ENCODE measurements at places on chromosomes 5 and 9. TPM values are rescaled to one million over a fixed set of nuclear protein-coding genes. Genes with fewer than 3 reads are reported as not detected.

Gene TAF7
- total RNA-seq: 95.1 TPM

Gene MAMDC2
- total RNA-seq: 135 TPM

Gene CTXN3
- total RNA-seq: not detected

Gene ADAMTS13
- total RNA-seq: 7.3 TPM

Gene PRDM9
- total RNA-seq: not detected

Gene TXNDC8
- not detected for total RNA-seq

Gene TMOD1
- total RNA-seq: 0.48 TPM

Gene CDK9
- total RNA-seq: 71.7 TPM

Gene MARVELD2
- 10.6 TPM for total RNA-seq

Gene ADGRD2
- not detected for total RNA-seq

Gene FCN2
- total RNA-seq: not detected

Gene CCDC107
- 18.8 TPM for total RNA-seq

Gene OLFM1
- total RNA-seq: 5.5 TPM

Gene C5
- 1.1 TPM for total RNA-seq

Gene TSTD2
- total RNA-seq: 18.4 TPM

Gene ARSI
- total RNA-seq: 23.0 TPM

Gene RLN1
- total RNA-seq: 0.53 TPM

Gene LCN1
- total RNA-seq: not detected

Gene SLC28A3
- total RNA-seq: 0.29 TPM

Gene PAX5
- not detected for total RNA-seq

Gene SEMA6A
- total RNA-seq: 34.2 TPM

Gene LEAP2
- 0.27 TPM for total RNA-seq

Gene SLC46A2
- total RNA-seq: not detected

Gene IPO11
- 24.9 TPM for total RNA-seq

Gene SEMA5A
- 15.3 TPM for total RNA-seq

Gene BHMT
- not detected for total RNA-seq

Gene APBA1
- 5.9 TPM for total RNA-seq

Gene ADRA1B
- total RNA-seq: 1.9 TPM

Gene PCDHGA12
- 1.6 TPM for total RNA-seq

Gene FAM81B
- total RNA-seq: 0.67 TPM

Gene GDA
- total RNA-seq: not detected

Gene PLPP7
- total RNA-seq: 0.20 TPM

Gene NLN
- 59.3 TPM for total RNA-seq

Gene C7
- not detected for total RNA-seq

Gene CENPH
- 4.9 TPM for total RNA-seq

Gene CXCL14
- total RNA-seq: 0.53 TPM

Gene PCDHGB1
- total RNA-seq: 1.5 TPM

Gene NUTM2G
- not detected for total RNA-seq

Gene EXOSC3
- 24.6 TPM for total RNA-seq

Gene MEIKIN
- not detected for total RNA-seq

Gene C9
- 0.07 TPM for total RNA-seq

Gene PDCD1LG2
- total RNA-seq: 8.8 TPM

Gene SYK
- total RNA-seq: 0.41 TPM

Gene PKN3
- total RNA-seq: 2.3 TPM

Gene HABP4
- 18.1 TPM for total RNA-seq

Gene IL4
- not detected for total RNA-seq

Gene CTNND2
- total RNA-seq: 4.5 TPM

Gene DPH7
- total RNA-seq: 34.4 TPM

Gene RNF208
- total RNA-seq: 4.9 TPM

Gene FYB1
- total RNA-seq: 0.11 TPM

Gene PHF24
- 0.16 TPM for total RNA-seq

Gene PCDHGA5
- total RNA-seq: 0.29 TPM

Gene TMEM171
- total RNA-seq: 0.38 TPM

Gene PCDH12
- not detected for total RNA-seq

Gene CCL21
- total RNA-seq: not detected

Gene CEL
- total RNA-seq: 3.4 TPM

Gene INIP
- total RNA-seq: 23.1 TPM

Gene STXBP1
- total RNA-seq: 39.6 TPM

Gene IL9
- total RNA-seq: not detected
